Activated CD4-positive, alpha-beta T cell treated with anti-CD3 and anti-CD28 coated beads, Interleukin-2, Interleukin-4, amounts not matched to agents 100 ng/mL and 50 ng/mL, durations not matched to agents 16 hours and 8 hours (primary cell): ENCODE measurements at places on chromosomes 4 and X.

- DNase-seq, result peak; percentile 53
Observed at GRCh38 chrX:131677655-131678628, 134.1 kb downstream of the OR13H1 start.

DNA sequence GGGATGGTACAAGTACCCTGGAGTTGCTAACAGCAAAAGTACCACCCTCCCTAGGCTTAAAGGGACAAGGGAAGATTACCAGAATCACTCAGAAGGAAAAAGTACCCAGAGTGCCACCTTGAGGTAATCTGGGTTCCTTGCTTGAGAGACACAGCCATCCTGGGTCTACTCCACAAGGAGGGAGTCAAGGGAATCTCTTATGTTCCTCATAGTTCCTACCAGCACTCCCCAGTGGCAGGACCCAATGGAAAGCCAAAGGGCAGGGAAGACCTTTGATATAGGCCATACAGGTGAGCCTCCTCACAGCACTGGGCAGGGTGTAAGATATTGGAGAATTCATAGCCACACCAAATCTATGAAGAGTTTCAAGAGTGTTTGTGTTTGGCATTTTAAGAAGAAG is 5.7 kb downstream of the IL2 start:
- DNase-seq, result peak; percentile 25

DNA sequence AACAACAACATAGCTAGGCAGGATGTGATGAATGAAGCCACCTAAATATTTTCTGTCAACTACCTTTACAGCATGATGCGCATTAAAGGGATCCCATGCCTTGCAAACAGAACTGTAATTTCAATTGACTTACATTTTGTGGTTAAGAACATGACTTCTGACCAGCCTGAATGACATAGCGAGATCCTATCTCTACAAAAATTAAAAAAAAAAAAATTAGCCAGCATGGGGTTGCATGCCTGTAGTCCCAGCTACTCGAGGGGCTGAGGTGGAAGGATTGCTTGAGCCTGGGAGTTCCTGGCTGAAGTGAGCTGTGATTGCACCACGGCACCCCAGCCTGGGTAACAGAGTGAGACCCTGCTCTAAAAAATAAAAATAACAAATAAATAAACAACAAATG is 680.6 kb downstream of the IQCM start:
- no peak for DNase-seq

- DNase-seq, result no peak
Observed at GRCh38 chrX:47458528-47458927, 24.5 kb downstream of the ZNF41 start.

DNA sequence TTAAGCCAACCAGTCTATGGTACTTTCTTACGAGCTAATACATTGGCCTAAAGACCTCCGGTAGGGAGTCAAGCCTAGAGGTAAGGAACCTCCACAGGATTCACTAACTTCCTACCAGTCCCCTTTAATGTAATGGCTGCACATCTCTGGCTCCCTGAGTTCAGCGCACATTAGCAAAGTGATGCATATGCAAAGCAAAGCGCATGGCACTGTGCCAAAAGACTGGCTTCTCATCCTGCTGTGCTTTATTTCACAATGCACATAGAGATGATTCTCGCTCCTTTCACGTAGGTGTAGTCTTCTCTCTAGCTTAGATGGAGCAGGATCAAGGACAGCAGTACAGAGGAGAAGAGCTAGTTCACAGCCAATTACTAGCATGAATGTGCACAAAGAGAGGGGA is 14.6 kb upstream of the CLTRN start:
- DNase-seq, result no peak

GRCh38 chr4:172787111-172787510 is 381.5 kb upstream of the GALNT7 start:
- no peak for DNase-seq
